Fibroblast of skin of abdomen (primary cell): ENCODE measurements at places on chromosomes 4 and X.

DNA sequence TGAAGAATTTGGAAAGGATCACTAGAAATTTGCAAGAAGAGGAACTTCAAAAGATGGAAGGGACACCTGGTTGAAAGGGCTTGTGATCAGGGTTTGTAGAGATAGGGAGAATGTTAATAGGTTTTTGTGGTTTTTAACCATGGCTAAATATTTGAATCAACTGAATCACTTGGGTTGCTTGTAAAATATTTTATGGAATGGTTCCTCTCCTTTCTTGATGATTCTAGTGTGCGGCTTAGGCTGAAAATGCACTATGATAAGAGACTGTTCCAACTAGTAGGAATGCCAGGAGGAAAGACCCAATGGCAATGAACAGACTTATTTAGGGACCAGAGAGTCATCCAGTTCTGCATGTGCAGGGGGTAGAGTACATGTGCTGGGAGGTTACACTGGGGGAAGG is 408.2 kb downstream of the ARHGAP24 start:
- no peak for DNase-seq

DNA sequence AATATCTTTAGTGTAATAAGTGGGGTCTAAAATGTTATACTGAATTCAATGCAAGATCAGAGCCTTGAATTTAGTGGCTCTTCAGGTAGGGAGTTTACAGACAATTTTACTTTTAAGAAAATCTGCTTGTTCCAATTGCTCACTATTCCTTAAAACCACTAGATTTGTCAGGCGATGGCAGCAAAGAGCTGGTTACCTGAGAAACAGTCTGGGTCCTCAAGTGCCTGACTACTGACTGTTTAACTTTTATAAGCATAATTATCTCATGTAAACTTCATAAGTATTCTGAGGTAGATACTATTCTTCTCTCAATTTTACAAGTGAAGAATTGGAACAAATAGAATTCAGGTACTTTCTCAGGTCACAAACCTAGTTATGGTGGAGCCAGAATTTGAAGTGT is 84.3 kb downstream of the RRAGB start:
- DNase-seq, result no peak

DNA sequence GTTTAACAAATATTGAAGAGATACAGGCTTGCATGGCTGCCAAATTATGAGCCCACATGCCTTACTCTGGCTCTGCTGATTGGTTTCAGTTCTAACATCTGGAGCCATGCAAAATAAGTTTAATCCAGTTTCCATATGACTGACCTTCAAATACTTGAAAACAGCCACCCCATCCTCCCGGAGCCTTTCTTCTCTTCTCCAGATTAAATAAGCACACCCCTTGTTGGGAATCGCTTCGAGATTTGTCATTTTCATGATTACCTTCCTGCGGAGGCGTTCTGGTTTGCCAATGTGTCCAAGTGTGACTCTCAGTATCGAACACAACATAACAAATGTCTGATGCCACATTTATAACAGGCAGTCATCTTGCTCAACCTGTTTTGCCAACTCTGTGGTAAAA is 101.6 kb upstream of the JADE1 start:
- DNase-seq, result peak; percentile 67

DNA sequence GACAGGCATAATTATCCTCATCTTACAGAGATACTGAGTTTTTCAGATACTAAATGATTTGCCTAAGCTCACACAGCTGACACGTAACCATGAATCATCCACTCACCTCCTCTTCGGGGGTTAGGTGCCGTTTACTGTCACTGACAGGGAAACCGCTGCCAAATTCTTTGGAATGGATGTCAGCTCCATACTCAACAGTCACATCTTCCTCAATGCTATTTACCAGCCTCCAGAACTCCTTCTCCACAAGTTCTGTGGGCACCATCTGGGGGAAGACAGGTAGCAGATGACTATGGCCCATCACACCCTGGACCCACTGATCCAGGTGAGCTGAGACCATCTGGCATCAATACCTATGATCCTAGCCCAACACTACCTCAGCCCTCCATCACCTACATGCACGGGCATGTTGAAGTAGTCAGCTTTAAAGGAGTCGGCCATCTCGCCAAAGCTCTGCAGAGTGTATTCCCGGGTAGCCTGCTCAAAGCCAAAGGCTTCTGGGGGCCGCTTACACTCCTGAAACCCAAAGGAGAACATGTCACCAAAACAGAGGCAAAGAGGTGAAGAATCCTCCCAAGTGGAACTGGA is 13.5 kb downstream of the KDM5C start:
- peak; percentile 4 for DNase-seq

DNA sequence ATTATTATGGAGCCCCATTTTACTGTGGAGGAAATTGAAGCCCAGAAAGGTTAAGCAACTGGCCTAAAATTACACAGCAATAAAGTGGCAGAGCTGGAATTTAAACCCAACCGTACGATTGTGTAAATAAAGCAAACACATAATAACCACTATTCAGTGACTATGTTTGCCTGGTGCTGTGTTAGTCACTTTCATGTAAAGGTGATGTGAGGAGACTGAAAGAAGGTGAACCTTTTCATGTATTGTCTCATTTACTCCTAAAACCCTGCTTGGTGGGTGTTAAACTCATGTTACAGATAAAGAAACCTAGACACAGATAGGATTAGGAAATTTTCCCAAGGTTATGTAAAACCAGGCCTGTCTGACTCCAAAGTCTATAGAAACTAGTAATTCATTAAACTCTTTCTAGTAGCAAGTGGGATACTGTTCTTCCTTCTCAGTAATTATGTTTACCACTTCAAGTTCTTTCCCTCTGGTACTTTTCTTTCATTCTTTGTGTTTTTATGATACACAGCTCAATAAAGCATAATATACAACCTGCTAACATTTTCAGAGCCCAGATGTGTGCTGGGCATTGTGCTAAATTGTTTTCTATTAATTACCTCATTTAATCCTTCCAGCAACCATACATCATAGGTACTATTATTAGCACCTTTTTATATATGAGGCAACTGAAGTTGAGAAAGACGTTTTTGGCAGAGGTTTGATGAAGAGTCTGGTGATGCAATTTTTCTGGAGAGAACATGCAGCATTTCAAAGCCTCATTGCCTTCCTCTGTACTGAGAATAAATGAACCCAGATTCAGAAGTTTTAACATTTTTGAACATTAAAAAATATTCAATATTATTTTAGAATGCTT is 202.7 kb downstream of the SPRY1 start:
- DNase-seq, result peak; percentile 61

DNA sequence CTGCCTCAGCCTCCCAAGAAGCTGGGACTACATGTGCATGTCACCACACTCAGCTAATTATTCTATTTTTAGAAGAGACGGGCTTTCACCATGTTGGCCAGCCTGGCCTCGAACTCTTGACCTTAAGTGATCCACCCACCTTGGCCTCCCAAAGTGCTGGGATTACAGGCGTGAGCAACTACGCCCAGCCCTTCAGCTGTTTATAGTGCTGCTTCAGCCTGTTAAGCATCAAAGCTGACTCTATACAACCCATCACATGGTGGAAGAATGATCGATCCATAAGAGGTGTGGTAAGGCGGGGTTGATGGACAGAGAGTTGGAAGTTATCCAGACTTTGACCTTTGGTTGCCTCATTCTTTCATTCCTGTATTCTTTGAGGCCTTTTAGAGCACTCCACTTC is 56.2 kb upstream of the RAPGEF2 start:
- DNase-seq, result no peak

DNA sequence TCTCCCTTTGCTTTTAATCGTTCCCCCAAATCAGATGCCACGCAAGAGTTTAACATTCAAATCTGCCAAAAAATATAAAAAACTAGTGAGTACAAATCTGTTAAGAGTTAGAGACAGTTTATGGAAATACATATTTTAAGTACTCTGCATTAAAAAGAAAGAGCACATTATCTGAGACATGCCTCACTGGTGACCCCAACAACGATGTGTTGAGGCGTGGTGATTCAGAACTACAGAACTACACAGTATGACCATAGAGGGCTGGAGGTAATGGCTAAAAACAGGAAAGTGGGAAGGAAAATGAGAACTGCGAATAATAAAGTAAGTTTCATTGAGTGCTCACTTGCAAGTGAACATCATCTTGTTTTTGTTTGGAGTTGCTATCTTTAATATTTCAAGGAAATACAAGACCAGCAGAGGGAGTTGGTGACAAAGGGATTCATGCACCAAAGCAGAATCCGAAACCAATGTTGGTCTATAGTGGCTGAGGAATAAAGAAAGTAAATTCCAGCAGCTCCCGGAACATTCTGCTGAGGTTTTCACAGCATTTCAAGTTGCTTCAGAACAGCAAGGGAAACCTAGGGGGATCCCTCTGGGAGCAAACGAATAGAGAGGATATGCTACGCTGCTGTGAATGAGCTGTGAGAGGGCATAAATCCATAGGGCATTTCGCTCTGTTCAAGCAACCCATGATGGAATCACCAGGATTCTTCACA is 92.2 kb downstream of the DCHS2 start:
- DNase-seq, result peak; percentile 51

- no peak for DNase-seq
Measured at GRCh38 chrX:106203315-106203714, 35.2 kb downstream of the PWWP3B start.

DNA sequence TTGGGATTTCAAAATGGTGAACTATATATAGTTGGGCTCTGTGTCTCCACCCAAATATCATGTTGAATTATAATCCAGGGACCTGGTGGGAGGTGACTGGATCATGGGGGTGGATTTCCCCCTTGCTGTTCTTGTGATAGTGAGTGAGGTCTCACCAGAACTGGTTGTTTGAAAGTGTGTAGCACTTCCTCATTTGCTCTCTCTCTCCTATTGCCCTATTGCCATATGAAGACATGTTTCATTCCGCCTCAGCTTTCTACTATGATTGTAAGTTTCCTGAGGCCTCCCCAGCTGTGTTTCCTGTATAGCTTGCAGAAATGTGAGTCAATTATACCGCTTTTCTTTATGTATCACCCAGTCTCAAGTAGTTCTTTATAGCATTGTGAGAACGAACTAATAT is 545.6 kb downstream of the TRAM1L1 start:
- no peak for DNase-seq
